HS-5 (cell line): ENCODE measurements at places on chromosomes 6 and 20.

DNA sequence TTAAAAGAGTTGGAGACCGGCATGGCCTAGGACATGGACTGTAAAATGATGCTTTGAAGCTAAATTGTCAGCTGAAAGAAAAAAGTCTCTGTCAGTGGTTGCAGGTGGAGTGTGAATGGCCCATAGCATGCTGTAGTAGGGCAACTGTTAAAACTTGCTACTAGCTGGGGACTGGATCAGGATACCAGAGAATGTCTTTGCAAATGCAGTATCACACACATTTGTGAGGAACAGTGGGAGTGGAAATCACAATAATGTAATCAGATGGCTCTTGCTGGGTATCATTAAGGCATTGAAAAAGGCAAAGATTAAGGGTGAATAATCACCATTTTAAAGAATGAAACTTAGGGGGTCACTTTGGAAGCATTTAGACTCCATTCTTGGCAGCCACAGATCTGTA is 737.9 kb downstream of the EYS start:
- DNase-seq: no peak

GRCh38 chr20:16485401-16485800 is 87.8 kb downstream of the KIF16B start:
- DNase-seq: no peak

DNA sequence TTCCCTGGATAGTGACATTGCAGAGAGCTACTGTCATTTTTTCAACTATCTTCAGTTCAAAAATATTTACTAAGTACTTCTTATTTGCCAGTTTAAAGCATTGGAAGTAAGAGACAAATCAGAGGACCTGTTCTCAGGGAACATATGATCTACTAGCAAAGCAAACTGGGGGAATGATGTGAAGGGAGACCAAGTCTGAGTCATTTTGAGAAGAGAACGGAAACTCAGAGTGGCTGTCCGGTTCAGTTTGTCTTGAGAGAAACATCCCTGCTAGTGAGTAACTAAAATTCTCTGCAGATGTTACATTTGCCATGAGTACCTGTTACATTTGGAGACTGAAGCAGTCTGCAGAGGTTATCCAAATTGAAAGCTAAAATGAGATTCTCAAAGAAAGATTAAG is 118.3 kb downstream of the KCNQ5 start:
- DNase-seq: no peak

DNA sequence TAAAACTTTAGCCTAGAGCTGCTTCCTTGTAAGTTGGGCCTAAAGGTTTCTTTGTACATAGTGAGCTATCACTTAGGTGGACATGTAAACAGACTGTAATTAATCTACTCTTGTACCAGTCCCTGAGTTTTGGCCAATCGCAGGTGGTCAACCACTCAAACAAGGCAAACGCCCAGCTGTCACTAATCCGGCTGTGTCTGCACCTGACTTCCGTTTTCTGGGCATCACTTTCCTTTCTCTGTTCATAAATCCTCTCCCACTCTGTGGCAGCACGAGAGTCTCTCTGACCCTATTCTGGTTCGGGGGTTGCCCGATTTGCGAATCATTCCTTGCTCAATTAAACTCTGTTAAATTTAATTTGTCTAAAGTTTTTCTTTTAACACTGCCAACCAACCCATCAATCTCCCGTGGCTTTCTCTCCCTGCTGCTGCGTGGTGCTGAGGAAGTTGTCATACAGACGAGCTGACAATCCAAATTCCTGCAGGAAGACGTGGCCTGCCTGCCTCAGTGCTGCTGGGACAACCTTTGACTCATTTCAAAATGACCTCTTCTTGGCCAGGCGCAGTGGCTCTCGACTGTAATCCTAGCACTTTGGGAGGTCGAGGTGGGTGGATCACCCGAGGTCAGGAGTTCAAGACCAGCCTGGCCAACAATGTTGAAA is 206.3 kb downstream of the QKI start:
- DNase-seq: no peak

DNA sequence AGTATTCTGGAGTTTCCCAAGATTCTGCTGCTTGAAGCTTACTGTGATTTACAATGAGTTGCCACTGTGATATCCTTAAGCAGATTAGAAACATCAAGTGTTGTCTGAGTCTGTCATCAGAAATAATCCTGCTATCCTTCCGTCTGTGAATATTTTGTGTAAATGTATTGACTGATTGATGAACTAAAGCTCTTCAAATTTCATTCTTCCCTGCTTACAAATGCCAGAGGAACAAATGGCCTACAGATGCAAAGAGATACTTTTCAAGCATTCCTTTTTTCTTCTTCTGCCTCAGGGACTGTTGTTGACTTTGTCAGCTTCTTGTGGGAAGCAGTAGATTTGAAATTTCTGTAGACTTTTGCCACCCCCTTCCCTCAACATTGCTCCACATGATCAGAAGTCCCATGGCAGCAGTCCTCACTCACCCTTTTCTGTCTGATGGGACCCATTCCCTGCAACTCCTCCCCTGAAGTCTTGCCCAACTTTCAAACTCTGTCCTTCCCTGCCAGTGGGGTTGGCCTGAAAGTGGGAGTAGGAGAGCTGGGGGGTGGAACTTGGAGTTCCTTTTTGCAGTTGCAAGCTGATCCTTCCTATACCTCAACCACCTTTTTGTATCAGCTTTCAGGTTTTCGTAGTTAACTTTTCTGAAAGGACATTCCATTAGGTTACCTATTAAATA is 38.5 kb upstream of the MLIP start:
- no peak for DNase-seq

DNA sequence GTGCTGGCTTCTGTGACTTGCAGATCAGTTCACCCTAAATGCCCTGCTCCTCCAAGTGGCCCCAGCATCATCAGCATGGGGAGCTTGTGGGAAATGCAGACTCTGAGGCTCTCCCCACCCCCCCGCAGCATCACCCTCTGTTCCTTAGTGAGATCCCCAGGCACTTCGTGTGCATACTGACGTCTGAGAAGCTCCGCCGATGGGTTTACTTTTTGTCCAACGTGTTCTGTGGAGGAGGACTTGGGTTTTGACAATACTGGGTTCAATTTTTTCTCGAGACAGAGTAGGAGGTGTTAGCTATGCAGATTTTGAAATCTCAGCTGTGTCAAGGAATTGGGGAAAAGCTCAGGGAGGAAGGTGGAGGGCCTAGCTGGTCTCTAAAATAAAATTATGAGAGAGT is 38.3 kb upstream of the ZNF831 start:
- DNase-seq: no peak

DNA sequence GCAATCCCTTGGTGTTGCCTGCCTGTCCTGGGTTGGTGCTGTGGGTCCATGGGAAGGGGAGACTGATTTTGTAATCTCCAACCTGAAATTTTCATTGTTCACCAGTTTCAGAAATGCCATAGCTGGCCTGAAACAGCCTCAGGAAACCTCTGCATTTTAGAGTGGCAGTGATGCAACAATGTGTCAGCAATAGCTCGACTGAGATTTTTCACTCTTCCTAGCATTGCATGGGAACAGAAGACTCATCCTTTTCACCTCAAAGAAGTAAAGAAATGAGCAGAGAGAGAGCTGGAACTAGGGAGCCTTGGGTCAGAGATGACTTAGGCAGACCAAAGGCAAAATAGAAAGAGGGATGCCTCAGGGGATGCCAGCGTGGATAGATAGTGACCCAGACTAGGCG is 23.7 kb upstream of the TMEM14A start:
- DNase-seq: no peak

GRCh38 chr6:45586216-45587171 is 208.8 kb upstream of the SUPT3H start:
- DNase-seq: no peak

DNA sequence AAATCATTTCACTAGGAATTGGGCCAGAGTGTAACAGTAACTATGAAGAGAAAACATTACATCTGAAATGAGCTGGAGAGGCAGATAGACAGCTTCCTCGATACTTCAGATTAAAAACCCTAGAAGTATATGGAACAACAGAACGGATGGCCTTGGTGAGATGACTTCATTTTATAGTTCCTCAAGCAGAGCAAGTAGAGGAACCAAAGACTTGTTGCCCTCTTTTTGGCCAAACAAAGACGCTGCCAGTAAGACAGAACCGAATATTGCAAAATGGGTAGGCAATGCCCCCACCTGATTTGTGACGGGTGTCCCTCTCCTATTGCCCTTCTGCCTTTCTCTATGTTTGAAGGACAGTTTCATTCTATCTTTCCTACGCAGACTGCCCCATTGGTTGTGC is 53.5 kb downstream of the AGPAT4 start:
- no peak for DNase-seq

DNA sequence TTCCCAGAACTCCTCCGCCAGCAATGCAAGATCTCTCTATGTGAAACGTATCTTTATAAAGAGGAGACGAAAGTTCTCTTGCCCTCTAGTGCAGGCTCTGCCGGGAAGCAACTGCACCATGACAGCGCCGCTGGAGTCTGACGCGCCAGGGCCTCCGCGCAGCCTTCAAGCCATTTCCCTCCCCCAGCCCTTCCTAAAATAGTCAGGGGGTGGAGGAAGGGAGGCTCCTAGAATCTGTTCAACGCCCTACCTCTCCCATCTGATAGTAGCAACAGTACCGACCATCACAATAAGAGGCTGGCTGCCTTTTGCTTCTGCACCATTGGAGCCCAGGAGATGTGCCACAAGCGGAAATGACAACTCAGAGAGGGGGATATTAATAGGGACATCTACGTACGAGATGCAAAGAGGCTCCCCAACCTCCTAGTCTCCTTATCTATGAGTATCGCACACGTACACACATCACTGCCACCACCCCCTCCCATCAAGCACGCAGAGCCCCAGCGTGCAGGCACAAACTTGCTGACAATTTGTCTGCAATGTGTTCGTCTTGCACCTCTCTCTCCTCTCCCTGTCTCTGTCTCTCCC is 1.0 kb downstream of the SYNE1 start:
- DNase-seq: no peak

DNA sequence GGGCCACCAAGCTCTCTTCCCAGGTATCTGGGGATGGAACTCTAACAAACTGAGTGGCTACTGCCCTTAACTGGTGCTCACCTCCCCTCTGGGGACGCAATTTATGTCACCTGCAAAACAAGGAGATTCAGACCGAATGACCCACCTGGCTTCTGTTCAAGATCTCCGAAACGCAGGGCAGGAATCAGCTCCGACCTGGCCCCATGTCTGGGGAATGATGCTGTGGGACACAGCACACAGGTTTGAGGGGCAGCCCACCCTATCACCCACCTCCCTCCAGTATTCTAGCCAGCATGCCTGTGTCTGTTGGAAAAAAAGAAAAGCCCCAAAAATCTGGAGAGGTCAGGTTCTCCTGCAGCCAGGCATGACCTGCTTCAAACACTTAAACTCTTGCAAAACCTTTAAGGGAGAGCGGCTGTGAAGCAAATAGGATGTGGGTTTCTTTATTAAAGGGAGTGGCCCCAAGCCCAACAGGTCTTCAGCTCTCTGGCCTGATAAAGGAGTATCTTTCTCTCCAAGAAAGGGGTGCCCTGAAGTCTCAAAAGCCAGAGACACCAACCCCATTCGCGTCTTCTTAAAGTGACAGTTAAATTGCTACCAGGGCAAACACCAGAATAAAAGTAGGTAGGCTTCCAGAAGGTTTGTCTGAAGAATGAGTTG is 6.4 kb downstream of the PREX1 start:
- DNase-seq: no peak

GRCh38 chr6:53811082-53811481 is 16.3 kb downstream of the LRRC1 start:
- DNase-seq: no peak

GRCh38 chr6:149008741-149009140 is 261.9 kb downstream of the UST start:
- no peak for DNase-seq

DNA sequence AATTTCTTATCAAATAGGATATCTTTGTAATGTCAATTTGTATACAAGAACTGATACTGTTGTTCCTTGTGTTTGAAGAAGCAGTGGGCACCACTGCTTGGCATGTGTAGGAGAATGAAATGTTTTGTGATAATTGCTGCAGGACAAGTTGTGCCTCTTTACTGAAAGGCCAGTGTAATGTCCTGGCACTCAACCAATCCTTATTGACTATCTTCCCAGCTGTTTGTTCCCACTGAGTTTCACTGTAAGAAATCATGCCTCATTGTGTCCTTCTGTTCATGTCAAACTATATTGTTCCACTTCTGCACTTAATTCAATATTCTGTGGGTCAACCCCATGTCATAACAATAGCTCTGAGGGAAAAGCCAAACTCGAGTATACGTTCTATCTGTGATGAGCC is 136.1 kb upstream of the FAM83B start:
- DNase-seq: no peak

DNA sequence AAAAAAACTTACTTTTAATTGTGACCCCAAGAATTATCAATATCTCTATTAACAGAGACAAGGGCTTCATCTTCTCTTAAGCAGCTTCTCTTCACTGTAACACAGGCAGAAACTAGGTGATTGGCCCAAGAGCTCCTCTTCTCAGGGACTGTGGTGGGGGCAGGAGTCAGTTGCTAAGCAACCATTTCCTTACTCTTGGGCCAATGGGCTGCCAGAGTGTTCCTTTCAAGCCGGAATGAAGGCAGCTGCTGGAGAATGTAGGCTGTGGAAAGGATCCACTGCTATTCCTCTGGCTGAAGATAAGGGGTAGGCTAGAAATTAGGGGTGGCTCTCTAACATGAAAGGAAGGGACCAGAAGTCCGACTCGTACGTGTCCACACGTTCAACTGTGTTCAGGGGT is at the start of gene SEL1L2:
TSS of gene SEL1L2 (minus strand) at position 150 of the 400 bp plus-strand sequence. CDS start at position 70, 80 bp downstream.
- DNase-seq: no peak

- no peak for DNase-seq
Measured at GRCh38 chr6:11712760-11713159, 65.8 kb downstream of the ADTRP start.

- no peak for DNase-seq
Measured at GRCh38 chr20:59095140-59095539, 52.6 kb upstream of the PRELID3B start.

GRCh38 chr20:34638039-34638292 is 38.9 kb downstream of the PIGU start:
- no peak for DNase-seq

DNA sequence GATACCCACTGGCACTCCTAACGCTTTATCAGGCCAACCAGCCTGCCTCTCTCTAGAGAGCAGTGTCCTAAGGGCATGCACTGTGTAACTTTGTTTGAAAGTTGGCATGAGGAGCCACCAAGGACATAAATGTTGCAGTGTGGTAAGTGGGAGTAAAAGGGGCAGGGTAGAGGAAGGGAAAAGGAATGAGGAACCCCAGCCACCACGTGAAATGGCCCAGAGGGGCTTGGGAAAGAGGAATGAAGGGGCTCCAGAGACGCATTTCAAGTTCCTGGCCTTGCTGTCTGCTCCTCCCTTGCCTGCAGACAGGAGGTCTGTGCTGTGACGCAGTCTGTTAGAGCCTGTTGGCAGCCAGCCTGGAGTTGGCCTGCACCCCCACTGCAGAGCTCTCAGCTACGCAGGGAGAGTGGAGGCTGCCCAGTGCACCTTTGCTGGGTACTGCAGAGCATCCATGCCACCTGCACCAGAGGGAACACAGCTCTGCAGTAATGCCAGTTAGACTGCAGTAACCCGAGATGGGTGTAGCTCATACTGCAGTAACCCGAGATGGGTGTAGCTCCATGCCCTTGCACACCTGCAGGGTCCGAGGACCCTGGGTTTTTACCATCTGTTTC is 86.8 kb upstream of the SNAP25 start:
- no peak for DNase-seq
